ENCODE measurements at places on chromosomes 12 and 14.

- DNase-seq: no peak
Measured at GRCh38 chr12:62285284-62285683, 25.1 kb downstream of the USP15 start.

DNA sequence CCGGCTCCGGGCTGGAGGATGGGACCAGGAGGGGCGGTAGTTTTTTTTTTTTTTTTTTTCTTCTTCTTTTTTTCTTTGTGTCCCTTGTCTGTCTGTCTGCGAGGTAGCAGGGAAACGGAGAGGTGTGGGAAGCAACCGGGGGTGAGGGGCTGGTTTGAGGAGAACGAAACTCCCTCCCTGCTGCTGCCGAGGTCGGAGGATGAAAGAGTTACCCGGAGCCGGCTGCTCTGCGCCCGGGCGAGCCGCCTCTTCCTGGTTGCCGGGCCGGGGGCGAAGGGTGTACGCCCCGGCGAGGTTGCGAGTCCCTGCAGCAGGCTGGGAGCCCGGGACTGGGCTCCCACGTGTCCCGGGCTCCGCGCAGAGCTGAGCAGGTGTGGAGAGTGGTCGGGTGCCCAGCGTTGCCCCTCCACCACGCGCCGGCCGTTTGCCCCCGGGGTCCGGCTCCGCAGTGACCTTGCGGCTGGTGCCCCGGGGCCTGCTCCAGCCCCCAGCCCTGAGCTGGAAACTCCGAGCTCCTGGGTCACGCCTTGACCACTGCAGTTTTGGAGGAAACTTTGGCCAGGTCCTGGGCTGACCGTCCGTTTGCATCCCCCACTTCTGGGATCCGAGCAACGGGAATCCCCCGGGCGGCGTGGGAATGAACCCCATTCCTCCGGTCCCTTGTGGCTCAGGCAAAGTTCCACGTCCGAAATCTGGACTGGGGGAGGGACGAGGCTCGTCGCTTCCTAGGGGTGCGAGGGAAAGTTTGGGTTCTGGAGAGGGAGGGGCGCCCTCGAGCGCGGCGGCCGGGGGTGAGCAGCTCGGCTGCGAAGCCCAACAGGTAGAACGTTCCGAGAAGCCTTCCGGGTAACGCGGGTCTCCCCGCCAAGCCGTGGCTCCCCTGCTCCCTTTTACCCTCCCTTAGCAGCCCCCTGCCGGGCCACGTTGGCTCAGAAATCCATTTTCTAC is 1.3 kb downstream of the CHST11 start:
- DNase-seq: no peak

DNA sequence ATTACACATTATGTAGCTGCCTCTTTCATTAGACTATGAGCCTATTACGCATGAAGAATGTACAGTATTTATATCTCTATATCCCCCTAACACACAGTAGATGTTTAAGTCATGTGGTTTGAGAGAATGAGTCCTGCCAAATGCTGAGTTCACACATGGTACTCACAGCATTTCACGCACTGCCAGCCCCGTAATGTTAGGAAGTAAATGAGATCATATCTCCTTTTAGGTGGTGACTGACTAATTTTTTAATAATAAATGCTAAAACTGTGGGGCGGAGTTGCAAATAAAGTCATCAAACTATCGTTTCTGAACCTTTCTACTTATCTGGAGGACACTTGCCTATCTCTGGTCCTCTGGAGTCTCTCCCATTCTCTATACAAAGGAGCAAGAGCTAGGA is 343.8 kb downstream of the ADAMTS20 start:
- no peak for DNase-seq

DNA sequence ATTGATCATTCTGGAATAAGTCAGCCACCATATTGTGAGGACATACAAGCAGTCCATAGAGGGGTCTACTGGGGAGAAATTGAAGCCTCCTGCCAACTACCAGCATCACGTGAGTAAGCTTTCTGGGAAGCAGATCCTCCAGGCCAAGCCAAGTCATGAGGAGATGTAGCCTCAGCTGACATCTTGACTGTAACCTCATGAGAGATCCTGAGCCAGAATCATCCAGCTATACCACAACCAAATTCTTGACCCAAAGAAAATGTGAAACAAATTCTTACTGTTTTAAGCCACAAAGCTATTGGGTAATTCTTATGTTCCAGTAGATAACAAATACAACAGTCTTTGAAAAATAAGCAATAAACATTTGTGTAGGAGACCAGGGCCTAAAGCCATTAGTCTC is 479.4 kb upstream of the DCN start:
- no peak for DNase-seq

- DNase-seq: no peak
Measured at GRCh38 chr14:92352158-92352985, 29.4 kb downstream of the SLC24A4 start.

GRCh38 chr14:92325835-92326234 is 2.9 kb downstream of the SLC24A4 start:
- DNase-seq: no peak

- DNase-seq: no peak
Measured at GRCh38 chr12:69150796-69151127, 88.6 kb upstream of the CPSF6 start.

DNA sequence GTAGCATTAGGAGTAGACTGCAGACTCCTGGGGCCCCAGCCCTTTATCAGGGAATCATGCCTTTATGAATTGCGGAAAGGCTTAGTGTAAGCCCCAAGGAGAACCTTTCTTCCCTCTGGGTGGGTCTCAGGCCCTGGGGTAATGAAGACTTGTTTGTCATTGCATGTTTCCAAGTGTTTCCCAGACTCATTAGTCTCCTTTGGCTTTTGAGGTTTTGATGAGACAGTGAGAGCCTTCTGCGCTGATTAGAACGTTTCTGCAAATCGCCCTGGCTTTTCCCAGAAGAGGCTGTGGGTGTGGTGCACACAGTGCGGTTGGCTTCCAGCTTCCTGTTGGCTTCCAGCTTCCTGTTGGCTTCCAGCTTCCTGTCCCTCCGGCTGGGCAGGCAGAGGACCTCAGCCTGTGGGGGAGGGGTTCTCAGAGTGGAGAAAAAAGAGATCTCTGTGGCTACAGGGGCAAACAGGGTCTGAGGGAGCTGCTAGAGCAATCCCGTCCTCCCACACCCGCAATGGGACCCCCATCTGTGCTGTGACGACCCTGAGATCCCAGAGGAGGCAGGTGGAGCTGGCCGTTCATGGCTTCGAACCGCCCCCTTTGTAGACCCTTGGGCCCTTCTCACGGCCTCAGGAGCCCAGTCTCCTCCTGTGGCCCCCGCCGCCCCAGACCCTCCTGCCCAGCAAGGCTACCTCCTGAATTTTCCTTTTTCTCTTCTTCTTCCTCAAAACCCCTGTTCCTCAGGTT is 42.1 kb downstream of the GPR68 start:
- no peak for DNase-seq

DNA sequence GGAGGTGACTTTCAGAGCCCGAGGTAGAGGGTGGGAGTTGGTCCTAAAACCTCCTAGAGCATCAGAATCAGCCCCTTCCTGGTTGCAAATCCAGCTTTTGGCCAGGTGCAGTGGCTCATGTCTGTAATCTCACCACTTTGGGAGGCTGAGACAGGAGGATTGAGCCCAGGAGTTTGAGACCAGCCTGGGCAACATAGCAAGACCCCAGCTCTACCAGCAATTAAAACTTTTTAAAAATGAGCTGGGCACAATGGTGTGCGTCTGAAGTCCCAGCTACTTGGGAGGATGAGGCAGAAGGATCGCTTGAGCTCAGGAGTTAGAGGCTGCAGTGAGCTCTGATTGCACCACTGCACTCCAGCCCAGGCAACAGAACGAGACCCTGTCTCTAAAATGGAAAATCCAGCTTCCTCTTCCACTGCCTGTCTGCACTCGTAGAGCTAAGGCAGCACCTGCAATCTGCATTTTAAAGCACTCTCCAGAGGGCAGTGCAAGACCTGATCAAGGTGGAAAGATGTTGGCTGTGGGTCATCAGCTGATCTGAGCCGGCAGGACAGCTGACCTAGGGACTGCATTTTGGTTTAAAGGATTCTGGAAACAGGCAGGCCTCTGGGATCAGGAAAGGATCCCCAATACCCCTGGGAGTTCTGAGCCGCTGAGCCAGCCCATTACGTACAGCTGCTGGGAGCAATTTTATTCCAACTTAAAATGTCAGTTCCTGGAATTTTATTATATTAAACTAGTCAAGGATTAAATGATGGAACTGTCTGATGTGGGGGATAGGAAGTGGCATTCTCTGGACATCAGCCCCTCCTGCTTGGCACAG is 1.8 kb upstream of the TESC start:
- no peak for DNase-seq

DNA sequence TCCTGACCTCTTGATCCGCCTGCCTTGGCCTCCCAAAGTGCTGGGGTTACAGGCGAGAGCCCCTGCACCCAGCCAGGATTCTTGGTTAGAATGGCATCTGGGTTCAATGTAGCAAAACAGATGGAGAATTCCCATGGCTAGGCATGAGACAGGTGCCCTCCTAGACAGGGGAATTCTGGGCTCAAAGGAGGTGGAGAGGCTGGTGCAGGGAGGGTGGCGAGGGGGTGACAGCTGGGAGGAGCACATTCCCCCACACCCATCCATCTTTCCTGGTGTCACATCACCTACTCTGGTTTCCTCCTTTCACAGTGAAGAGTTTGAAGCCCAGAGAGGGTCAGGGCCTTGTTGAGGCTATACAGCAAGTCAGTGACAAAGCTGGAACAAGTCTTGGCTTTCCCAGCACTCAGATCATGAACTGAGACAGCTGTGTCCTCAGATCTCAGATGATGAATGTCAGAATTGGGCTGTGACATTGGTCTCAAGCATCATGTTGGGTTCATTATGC is 2.8 kb downstream of the SERPINA1 start:
- no peak for DNase-seq
